ENCODE measurements at places on chromosomes 5 and 9.

DNA sequence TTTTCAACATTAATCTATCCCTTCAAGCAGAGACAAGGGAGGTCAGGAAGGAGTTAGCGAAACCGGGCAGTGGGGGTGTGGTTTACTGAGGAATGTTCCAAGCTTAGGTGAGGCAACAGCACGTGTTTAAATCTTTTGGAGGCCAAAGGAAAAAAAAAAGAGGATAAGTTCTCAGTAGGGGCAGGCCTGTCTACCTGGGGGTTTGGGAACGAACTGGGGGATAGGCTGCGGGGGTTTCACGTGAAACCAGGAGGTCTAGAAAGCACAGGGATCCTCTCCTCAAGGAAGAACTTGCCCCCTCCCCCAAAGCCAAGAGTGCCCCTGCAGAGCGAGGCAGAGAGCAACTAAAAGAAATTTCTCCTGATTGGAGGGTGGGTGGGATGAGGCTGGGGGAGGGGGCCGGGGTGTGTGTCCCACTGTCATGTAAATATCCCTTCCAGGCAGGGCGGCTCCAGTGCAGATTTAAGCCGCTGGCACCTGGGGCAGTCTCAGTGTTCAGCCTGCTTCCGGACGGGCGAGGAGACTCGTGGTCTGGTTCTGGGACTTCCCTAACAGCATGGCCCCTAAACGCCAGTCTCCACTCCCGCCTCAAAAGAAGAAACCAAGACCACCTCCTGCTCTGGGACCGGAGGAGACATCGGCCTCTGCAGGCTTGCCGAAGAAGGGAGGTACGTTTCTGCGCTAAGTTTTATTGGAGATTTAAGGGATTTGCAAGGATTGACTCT, 5.5 kb upstream of the SET start:
- no peak for DNase-seq

- DNase-seq = no peak
These were observed 139.9 kb downstream of the PIP5K1B start for GRCh38 chr9:68844631-68845612.

- no peak for DNase-seq
These were observed 180.4 kb downstream of the SEMA5A start for GRCh38 chr5:9365512-9365911.

- DNase-seq = no peak
These were observed 419.4 kb downstream of the RAB3C start for GRCh38 chr5:59002162-59002825.

- DNase-seq = no peak
These were observed 7.7 kb upstream of the NFIB start for GRCh38 chr9:14321517-14322130.

GRCh38 chr5:27336817-27337216, 298.4 kb upstream of the CDH9 start:
- no peak for DNase-seq

DNA sequence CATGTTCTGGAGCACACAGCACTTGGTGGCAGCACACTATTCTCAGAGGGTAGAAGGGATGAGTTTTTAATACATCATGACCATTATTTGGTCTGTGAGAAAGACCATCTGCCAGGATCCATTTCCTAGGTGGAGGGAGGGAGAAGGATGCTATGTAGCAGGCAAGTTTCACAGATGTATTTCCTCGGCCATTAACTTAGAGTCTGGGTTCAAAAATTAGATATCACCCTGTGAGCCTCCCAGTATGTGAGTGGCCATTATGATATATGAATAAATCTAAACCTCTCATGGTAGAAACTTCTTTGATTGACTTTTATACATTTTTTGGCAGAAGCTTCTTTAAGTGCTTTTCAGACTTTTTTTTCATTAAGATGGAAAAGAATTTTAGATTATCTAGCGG, 133.9 kb downstream of the SREK1 start:
- no peak for DNase-seq

- no peak for DNase-seq
These were observed 530.3 kb downstream of the RASEF start for GRCh38 chr9:82532504-82533180.

- no peak for DNase-seq
These were observed 518.4 kb downstream of the TAF11L14 start for GRCh38 chr5:18152671-18153070.

DNA sequence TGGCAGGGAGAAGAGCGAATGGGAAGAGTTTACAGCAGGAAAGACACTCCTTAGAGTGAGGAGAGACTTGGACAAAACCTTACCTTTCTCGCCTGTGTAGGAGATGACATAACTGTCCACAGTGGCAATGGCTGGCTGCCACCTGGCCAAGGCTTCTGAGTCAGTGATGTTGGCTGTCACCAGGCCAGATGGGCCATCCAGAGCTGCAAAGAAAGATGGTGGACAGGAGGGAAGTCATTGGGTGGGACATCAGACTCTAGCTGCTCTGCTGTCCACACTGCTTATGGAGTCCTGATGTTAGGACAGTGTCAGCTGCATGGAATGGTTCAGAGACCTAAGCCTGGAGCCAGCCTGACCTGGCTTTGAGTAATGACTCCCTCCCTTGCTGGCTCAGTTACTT, 79.8 kb downstream of the TNC start:
- no peak for DNase-seq

DNA sequence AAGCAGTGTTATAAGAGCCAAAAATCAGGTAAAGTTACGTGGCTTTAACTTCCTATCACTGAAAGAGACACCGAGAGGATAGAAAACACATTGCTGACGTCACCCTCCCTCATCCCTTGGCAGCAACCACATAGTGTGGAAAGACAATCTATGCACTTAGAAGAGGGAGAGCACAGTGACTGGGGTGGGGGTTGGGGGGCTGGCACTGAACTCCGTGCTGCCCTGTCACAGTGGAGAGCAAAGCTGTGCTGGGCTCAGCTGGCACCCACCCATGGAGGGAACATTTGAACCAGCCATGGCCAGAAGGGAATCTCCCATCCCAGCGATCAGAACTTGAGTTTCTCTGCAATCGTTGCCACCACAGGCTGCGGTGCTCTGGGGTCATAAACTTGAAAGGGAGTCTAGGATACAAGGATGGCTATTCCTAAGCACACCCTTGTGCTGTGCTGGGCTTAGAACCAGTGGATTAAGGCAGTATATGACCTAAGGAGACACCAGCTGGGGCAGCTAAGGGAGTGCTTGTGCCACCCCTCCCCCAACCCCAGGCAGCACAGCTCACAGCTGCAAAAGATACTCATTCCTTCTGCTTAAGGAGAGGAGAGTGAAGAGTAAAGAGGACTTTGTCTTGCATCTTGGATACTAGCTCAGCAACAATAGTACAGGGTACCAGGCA, 73.4 kb downstream of the KIAA0825 start:
- no peak for DNase-seq

DNA sequence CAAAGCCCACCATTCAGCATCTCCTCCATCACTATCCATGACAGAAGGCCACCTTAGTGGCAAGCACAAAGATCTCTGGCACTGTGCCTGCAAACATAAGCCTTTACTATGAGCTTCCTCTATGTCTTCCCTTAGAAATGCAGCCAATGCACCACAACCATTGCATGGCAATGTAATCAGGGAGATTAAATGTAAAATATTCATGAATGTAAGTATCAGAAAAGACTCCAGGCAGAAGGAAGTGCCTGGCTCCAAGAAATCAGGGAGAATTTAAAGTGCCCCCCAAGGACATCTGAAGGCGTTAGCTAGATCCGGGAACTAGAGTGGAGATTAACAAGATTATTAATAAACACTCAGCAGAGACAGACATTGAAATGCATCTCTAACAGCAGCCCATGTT, 32.5 kb upstream of the MYORG start:
- DNase-seq = no peak

DNA sequence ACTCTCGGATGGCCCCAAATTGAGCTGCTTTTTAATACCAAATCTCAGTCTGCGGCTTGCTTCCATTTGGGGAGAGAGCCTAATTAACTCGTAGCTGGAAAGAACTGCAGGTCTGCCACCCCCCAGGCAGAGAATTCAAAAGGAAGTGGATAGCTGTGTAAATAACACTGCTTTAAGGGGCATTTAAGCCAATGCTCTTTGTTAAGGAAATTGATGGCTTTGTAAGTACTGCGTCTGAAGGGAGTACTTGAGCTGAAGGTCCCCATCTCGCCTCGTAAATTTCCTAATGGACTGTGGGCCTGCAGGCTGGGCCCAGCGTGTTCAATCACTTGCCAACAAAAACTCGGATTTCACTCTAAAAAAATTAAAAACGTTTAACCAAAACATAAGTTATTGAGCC, 132.7 kb downstream of the PAPPA start:
- no peak for DNase-seq

DNA sequence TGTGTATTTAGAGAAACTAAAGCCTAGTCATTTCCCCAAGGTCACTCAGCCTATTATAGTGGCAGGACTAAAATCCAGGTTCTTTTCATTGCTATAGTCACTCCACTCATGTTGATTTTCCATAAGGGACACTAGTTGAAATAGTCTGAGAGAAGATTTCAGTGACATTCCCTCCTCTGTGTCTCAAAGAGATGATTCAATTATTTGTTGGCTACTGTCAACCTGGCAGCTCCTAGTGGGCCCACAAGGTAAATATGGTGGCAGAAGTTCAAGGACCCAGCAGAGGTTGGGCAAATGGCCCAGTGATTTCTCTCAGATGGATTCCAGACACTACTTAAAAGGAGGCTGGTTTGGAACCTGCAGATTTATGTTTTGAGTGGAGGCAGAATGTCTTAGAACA, 48.1 kb downstream of the G3BP1 start:
- DNase-seq = no peak

DNA sequence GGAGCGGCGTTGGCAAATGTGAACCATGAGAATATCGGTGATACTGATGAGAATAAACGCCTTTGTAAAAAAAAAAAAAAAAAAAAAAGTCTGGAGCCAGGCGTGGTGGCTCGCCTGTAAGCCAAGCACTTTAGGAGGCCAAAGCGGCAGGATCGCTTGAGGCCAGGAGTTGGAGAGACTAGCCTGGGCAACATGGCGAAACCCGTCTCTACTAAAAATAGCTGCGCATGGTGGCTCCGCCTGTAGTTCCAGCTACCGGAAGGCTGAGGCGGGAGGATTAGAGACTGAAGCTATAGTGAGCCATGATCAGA, 425 bp upstream of the NFX1 start:
- DNase-seq = no peak

DNA sequence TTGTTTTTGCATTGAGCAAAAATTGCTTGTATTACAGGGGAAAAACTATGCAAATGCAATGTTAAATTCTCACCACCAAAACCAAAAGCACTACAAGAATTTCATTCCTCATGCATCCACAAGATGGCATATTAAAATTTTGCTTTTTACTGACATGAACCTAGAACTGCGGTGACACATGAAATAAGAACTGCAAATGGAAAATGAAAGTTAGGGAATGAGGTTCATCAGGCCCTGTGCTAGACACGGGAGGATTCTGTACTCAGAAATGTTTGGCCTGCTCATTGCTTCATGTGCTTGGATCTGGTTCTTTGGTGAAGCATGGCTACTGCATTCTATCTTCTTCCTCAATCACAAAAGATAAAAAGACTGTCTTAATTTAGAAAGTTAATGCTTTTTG, 9.1 kb upstream of the RFK start:
- no peak for DNase-seq

GRCh38 chr5:142346706-142347105, 21.9 kb upstream of the SPRY4 start:
- DNase-seq = no peak

- DNase-seq = no peak
These were observed 204.6 kb downstream of the RFX3 start for GRCh38 chr9:3321186-3321585.

- DNase-seq = no peak
These were observed 645 bp downstream of the SAP30L start for GRCh38 chr5:154446195-154447088.

DNA sequence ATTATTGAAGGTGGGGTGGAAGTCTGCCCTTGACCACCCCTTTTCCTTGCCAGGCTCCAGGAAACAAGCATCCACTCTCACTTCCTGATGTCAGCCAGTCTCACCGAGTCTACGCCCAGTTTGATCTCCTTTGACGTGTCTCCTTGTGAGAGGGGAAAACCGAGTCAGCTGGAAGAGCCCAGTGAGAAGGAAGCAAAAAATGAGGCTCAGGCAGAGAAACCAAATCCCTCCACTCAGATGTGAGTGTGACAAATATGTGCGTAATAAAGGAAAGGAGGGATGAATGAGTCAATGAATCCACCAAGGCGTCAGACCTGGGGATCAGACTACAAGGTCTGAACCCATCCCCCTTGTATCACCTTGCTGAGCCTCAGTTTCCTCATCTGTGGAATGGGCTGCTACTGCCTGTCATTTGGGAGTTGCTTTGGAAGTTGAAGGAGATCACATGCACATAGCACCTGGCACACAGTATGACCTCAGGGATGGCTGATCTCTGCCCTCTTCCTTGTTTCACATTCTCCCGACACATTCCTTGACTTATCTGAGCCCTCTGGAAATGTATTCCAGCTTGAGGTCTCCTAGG, 61.3 kb upstream of the XPA start:
- no peak for DNase-seq

DNA sequence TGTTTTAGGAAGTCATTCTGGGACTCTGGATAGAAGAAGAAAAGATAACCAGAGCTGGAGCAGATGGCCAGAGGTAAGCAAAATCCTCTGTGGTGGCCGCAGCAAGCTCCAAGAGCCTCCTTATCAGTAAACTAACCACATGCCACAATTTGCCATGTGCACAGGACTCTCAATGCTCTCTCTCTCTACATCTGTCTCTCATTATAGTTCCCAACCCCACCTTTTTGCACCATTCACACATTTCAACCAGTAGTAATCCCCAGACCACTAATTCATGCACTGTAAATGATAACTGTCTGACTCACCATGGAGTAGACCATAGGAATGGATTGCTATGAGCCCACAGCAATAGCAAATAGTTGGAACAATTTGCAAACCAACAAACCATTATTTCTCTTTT, 526.1 kb downstream of the TLR4 start:
- DNase-seq = no peak

- DNase-seq = no peak
These were observed 37.8 kb upstream of the S1PR3 start for GRCh38 chr9:88953381-88954029.

DNA sequence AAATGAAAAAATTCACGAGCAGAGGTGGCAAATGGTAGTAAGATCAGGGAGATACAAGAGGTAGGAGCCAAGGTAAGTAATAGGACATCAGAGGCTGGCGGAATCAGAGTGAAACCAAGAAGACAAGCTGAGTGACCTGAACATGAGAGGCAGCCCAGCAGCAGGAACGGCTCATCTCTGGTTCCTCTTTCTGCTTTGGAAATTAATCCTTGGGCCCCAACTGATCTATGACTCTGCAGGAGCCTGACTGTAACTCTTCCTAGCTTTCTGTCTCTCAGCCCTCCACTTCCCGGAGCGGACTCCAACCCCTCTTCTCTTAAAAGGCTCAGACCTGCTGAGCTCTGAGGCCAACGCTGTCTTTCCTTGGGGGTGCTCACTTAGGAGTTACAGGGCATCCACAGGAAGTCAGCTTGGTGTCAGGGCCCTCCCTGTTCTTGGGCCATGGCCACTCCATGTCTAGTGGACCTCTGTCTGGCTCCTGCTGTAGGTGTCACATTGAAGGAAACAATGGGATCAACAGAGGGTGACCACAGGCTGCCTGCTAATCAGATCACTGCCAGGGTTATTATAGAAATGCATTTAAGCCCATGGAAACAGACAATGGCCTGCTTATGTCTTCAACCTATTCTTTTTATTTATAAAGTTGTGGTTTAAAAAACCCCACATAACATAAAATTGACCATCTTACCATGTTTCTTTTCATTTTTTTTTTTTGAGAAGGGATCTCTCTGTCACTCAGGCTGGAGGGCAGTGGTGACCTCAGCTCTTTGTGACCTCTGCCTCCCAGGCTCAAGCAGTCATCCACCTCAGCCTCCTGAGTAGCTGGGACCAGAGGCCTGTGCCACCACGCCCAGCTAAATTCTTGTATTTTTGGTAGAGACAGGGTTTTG, 22.5 kb upstream of the SHB start:
- DNase-seq = no peak

Measured in esophagus squamous epithelium (tissue), 5 donors.